ENCODE measurements at places on chromosomes 5 and 9.

DNA sequence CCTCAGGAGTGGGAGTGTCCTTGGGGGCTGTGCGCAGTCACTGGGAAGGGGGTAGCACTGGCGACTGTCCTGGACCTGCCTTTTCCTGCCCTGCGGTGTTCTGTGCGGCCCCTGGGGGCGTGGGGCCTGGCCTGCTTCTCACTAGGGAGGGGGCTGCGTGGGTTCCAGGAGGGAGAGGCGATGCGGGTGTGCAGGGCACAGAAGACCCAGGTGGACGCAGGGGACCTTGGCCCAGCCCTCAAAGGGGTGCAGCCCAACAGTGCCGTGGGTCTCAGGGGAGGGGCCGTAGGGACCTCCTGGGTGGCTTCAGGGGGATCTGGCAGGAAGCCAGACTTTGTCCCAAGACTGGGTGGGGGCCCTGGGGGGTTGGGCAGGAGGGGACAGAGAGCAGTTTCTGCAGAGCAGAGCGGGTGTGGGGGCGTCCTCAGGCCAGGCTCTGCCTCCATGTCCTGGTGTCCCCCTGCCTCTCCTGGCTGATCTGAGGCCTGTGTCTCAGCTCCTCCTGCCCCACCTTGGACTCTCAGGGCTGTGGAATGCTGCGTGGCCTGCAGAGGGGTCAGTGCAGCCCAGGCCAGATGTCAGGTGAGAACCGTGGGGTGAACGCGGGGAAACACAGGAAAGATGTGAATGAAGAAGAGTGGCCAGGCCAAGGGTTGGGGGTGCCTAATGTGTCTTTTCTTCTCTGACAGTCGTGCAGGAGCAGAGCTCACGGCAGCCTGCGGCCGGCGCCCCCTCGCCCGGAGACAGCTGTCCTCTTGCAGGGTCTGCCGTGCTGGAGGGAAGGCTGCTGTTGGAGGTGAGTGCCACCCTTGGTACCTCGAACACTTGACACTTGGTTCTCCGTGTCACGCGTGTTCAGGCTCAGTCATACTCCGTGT lies 54.6 kb downstream of the AHRR start:
- DNase-seq, result no peak

DNA sequence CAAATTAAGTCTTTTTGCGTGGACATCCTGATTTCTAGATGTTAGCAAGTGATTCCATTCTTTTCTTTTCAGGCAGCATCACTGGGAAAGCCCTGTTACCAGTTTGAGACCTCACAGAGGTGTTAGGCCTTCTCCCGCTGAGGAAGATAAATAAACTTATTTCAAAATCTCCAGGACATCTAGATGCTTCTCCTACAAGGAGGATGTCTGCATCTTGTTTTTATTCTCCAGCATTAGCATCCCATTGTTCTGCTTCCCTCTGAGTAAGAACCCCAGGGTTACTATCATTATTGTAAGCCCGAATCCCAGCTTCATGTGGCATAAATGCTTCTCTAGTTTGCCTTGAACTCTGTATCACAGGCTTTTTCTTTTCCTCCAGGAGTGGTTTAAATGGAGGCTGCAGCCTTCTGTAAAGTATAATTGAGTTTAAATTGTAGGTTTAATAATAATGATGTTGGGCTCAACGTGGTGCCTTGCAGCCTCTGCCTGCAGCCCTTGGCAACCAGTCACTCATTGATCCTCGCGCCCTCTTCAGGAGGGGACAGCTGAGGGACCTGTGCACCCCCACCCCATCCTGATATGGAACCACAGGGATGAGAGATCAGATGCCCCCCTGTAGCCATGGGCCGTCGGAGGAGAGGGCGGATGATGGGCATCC lies 114.9 kb downstream of the PDZD2 start:
- DNase-seq, result no peak

DNA sequence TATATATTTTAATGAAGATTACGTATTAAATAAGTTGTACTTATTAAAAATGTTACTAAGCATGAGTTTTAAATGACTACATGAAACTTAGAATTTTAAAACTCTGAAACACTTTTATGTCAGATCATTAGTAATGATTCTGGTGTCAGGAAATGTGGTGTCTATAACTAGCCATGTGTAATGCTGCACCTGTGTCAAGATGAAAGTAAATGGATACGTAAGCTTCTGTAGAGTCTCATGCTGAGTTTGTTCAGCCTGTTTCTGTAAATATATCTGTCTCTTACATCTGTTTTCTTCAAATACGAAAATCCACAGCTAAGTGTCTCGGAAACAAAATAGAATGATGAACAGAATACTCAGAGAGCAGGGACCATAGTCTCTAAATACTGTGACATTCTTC lies 278.0 kb upstream of the SMC2 start:
- no peak for DNase-seq

DNA sequence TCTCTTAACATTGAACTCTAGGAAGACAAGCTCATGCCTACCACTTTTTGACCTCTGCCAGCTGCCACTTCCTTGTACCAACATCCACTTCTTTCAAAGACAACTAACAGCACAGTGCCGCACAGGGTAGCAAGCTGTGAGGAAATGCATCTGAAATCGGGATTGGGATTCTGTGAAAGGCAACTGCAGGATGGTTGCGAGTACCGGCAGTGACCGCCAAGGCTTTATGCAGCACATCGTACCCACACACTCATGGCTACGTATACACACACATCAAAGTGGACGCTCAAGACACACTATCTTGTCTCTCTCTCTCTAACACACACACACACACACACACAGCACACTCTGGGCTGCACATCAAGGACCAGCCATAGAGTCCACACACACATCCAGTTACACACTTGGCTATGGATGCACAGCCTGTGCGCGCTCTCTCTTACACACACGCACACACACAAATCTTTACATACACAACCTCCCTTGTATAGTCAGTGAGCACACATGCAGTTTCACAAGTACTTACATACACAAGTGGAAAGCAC lies 964 bp downstream of the HTR4 start:
- DNase-seq, result no peak

DNA sequence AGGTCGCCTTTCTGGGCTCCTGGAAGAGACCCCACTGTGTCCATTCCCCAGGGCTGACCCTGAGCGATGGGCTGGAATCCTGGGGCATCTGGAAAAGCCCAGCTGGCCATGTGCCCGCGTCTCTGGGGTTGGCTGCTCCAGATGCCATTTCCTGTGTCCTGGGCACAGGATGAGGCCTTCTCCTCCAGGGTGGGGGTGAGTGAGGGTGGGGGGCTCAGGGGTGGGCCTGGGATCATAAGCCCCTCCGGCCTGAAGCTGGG lies 30.7 kb downstream of the PAEP start:
- no peak for DNase-seq

- peak; percentile 42 for DNase-seq
Observed at GRCh38 chr9:4117835-4118610, 181.8 kb downstream of the GLIS3 start.

GRCh38 chr5:104418056-104418455 lies 855.5 kb upstream of the NUDT12 start:
- DNase-seq, result no peak

DNA sequence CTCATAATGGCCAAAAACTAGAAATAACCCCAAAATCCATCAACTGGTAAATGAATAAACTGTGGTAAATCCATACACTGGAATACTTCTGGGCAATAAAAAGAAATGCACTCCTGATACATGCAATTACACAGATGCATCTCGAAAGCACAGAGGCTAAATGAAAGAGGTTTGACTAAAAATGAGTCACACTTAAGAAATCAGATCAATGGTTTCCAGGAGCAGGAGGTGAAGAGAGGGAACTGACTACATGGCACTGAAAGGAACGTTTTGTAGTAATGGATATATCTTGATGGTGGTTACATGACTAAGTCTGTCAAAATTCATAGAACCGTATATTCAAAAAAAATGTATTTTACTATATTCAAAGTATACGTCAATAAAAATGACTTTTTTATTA lies 42.4 kb downstream of the STRBP start:
- DNase-seq, result peak; percentile 12

GRCh38 chr5:10674582-10674981 lies 86.5 kb downstream of the DAP start:
- DNase-seq, result no peak

DNA sequence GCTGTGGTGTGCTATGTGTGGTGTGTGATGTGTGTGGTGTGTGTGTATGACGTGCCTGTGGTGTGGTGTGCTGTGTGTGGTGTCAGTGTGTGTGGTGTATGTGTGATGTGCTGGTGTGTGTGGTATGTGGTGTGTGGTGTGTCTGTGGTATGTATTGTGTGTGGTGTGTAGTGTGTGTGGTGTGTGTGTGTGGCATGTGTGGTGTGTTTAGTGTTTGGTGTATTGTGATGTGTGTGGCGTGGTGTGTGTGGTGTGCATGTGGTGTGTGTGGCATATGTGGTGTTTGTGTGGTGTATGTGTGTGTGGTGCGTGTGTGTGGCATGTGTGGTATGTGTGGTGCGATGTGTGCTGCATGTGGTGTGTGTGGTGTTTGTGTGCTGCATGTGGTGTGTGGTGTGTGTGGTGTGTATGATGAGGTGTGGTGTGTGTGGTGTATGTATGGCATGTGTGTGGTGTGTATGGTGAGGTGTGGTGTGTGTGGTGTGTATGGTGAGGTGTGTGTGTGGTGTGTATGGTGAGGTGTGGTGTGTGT lies 18.3 kb upstream of the RNU6ATAC start:
- DNase-seq, result no peak

DNA sequence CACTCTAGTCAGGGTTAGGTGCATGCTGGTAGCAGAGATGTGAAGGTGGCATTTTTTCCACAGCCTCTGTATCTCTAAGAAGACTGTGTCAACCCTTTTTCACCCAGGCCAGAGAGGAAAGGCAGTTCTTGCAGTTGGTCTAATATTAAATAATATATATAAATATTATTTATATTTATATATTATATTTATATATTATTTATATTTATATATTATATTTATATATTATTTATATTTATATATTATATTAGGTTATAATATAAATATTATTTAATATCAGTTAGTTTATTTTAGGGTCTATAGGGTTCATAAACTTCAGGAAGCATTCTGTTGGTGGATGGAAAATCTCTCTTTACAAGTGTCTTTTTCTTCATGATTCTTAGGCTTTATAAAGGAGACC lies 218.6 kb upstream of the DMRTA1 start:
- no peak for DNase-seq

DNA sequence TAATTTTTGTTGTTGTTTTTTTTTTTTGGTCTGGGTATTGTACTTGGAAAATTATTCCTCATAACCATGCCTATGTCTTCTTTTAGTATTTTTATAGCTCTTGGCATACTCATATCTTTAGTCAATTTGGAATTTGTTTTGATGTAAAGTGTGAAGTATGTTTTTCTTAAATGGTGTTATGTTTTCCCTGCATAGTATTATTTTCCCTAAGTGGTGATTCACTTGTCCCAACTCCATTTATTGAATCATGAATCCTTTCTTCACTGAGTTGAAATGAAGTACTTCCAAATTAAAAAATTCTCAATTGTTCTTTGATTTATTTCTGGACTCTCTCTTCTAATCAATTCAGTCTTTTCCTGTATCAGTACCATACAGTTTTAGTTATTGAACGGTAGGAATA lies 46.5 kb downstream of the POLK start:
- no peak for DNase-seq

DNA sequence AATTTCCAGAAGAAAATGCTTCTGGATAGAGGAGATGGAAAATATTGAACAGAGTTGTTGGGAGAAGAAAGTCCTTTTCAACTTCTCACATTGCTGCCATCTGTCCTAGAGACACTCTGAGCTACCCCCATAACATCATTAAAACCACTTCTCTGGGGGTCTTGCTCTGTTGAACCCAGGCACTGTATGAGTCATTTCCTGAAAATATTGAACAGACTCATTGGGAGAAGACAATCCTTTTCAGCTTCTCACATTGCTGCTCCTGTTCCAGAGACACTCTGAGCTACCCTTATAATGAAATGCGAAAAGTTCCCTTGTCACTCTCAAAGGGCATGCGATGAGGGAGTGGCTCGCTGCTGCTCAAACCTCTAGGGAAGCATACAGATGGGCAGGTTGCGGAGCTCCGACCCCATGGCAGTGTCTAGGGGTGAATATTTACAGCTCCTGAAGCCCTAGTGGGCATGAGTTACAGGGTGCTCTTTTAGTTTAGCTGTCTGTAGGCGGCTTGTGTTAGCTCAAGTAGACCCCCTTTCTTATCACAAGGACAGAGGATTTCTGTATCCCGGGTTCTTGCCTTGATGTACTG lies 90.7 kb downstream of the CDKN2A start:
- DNase-seq, result no peak

DNA sequence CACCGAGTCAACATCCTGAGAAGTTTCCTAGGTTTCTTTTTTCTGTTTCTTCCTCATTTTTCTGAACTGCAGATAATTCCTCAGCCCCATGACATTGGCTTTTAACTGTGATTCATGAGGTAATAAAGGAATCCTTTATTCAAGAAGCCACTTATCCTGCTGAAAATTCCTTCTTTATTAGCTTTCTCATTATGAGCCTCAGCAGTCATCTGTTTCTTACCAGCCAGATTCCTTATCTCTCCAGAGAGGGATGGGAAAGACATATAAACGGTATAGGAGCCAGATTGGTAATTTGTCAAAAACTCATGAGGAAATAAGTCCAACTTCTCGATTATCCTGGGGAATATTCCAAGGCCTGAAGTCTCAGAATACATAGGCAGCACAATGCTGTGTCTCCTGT lies 465.4 kb downstream of the ICE1 start:
- no peak for DNase-seq

DNA sequence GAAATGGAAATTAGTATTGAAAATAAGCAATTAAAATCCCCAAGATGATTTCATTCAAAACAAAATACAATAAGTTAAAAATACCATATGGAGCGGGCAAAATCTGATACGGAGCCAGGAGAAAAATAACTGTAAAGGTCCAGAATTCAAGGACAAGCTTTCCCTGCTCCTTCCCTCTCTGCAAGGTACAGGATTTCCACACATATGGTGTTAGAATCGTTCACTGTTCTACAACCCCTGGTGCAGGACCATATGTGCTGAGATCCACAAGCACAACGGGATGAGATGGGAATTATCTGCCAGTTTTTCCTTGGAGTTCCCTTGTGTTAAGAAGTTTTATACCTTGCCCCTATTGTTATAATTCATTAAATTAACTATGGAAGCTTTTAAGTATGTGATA lies 94.7 kb upstream of the DMAC1 start:
- DNase-seq, result no peak

GRCh38 chr5:59099270-59099994 lies 516.6 kb downstream of the RAB3C start:
- DNase-seq, result peak; percentile 65

- DNase-seq, result no peak
Observed at GRCh38 chr5:131156957-131157356, 8.1 kb downstream of the HINT1 start.

GRCh38 chr5:165202519-165202910 lies 1697.1 kb downstream of the MAT2B start:
- DNase-seq, result no peak

GRCh38 chr9:6330958-6331634 lies 2.9 kb downstream of the TPD52L3 start:
- no peak for DNase-seq

GRCh38 chr9:8760000-8760767 lies 960.6 kb upstream of the DMAC1 start:
- no peak for DNase-seq
